ENCODE measurements at places on chromosomes 13 and 19.

DNA sequence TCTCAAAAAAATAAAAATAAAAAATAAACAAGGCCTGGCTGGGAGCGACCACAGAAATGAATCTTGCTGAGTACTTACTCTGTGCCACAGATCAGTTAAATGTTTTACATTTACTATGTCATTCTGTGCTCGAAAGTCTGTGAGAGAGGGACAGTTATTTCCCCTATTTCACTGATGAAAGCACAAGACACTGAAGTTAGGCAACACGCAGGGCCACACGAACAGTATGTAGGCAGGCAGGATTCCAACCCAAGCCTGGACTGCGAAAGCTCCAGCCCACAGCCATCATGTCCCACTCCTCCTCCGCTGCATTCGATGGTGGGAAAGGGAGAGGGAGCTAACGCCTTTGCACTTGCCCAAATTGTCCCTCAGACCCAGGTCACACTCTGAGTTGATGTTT, 34.2 kb downstream of the RUBCNL start:
- DNase-seq: no peak

- DNase-seq: no peak
These were observed 19.2 kb downstream of the SIGLEC8 start for GRCh38 chr19:51439021-51439465.

- DNase-seq: no peak
These were observed 1550.9 kb downstream of the PCDH9 start for GRCh38 chr13:65679240-65679639.

DNA sequence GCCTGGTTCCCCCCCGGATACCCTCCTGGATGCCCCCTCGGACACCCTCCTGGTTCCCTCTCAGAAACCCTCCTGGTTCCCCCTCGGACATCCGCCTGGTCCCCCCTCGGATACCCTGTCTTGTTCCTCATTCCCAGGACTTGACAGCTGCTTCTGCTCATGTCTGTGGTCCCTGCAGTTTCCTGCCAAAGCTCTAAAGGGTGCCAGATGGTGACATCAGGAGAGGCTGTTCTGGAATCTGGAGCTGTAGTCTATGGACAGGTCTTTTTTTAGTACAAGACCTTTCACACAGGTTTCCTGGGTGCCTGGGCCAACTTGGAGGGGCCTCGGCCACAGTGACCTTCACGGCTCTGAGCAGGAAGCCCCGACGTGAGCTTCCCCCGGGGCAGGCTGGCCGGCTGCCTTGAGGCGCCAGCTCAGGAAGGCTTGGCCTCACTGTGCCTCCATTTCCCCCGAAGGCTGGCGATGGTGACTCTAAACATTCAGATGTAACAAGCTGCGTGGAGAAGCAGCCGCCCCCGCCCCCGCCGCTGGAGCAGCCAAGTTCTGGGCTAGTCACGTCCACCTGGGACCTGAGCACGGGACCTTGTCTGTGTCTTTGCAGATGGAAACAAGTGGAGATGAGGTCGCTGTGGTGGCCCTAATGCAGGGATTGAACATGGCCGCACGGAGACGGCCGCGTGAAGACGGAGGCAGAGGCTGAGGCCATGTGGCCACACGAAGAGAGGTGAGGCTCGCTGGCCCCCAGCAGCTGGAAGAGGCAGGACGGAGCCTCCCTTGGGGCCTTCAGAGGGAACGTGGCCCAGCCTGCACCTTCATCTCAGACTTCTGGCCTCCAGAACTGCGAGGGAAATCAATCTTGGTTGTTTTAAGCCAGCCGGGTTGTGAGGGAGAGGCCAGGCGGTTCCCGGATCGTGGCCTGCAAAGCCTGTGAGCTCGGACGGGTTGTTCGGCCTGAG, 12.7 kb downstream of the SGTA start:
- DNase-seq: no peak

DNA sequence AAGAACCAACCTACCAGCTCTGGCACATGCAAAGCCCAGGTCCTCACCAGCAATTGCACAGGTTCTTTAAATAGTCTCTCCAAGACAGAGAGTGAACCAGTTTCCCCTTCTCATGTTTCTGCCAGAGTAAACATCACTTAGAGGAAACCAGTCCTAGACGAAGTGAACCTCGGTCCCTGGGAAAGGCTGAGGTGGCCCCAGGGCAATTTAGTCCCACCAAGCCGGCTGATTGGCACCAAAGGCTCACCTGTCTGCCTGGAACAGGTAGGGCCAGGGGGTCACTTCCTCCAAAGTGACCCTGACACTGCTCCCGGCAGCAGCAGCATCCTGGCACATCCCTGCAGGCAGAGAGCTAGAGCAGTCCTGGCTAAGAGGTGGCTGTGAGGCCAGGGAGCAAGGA, 122.9 kb upstream of the ZNF507 start:
- DNase-seq: no peak

- no peak for DNase-seq
These were observed 95.7 kb downstream of the SLC10A2 start for GRCh38 chr13:102970542-102970941.

DNA sequence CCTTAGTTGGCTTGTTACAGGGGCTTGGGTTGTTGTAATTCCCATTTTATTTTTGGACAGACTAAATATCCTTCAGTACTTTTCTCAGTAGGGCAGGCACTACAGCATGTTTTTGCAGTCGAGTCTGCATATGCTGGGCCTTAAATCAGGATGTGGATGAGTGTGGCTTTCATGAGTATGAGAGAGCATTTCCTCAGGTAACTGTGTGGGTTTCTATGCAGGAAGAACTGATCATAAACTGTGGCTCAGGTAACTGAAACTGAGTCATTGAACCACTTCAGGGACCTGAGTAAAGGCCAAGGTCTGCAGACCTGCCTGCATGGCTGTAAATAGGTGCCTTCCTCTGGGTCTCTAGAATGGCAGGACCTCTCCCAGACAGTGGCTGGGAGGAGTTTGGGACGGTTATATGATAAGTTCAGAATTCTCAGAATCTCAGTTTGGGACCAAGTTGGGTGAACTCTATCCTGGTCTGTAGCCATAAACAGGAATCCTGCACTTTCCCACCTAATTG, 112.1 kb downstream of the ZNF737 start:
- DNase-seq: no peak

DNA sequence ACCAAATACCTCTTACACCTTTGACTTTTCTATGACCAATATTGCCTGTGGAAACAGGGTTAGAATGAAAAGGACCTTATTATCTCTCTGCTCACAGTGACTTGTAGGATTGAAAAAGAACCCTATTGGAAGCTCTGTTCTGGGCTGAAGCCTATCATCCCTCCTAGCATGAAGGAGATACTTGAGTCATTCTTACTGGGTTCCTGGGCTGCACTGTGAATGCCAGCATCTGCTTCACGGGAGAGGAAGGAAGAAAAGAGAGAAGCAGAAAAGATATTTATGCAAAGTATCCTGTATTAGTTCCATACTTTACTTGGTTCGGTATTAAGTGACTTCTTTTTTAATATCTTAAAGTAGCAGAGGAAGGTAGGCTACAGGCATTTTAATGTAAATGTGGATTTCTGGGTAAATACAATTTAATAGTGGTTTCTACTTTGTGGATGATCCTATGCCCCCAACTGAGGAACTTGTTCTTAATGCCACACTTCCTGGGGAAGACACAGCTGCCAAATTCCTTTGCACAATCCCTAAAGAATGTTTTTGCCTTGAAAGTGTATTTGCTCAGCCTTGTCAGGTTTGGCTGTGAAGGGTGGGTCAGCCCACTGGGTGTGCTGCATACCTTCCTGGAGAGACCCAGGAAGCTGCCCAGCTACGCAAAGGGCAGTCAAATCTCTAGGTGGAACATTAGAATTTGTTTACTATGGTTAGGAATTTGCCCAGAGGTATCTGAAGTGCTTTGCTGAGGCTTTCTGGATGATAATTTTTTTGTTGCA, 13.7 kb upstream of the SCEL start:
- no peak for DNase-seq

DNA sequence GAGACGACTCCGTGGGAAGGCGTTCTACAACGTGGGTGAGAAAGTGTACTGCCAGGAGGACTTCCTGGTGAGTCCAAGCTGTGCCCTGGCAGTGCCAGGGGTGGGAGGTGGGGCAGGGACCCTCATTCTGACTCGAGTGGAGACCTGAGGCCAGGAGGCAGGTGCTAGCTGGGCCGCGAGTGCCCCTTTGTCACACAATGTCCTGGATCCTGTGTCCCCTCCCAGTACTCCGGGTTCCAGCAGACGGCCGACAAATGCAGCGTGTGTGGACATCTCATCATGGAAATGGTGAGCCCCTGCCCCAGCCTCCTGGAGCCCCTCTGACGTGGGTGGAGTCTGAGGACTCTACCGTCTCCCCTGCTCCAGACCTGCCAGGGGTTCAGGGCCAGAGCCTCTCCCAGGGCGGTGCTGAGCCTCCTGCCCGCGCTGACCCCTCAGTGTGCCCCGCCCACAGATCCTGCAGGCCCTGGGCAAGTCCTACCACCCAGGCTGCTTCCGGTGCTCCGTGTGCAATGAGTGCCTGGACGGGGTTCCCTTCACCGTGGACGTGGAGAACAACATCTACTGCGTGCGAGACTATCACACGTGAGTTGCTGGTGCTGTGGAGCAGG, 11.6 kb downstream of the WTIP start:
- no peak for DNase-seq

DNA sequence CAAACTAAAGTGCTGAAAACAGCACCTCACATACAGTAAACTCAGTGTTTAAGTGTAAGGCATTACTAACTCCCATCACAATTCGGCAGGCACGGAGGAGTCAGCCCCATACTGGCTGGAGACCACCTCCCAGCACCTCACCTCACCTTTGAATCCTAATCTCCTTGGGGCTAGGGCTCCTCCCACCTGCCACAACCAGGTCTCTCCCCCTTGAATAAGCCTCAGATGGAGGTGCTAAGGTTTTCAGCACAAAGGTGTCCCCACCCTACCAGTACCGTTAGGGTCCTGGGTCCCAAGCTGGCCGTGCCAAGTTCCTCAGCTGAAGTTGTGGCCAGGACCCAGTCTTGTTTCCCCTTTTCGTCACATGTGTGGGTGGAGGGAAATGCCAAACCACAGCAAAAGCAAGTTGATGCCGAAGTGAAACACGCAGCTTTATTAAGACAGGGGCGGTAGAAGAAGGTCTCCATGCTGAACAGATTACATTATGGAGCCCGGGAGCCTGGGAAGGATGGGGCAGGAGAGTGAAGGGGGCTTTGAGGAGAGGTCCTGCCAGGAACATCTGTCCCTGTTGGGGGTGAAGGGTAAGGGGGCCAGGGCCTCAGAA, at the start of gene IGFLR1:
IGFLR1 (minus strand) TSS at position 332 of the 604 bp plus-strand sequence. CDS start 1,272 bp downstream, outside the sequence.
- DNase-seq: no peak

DNA sequence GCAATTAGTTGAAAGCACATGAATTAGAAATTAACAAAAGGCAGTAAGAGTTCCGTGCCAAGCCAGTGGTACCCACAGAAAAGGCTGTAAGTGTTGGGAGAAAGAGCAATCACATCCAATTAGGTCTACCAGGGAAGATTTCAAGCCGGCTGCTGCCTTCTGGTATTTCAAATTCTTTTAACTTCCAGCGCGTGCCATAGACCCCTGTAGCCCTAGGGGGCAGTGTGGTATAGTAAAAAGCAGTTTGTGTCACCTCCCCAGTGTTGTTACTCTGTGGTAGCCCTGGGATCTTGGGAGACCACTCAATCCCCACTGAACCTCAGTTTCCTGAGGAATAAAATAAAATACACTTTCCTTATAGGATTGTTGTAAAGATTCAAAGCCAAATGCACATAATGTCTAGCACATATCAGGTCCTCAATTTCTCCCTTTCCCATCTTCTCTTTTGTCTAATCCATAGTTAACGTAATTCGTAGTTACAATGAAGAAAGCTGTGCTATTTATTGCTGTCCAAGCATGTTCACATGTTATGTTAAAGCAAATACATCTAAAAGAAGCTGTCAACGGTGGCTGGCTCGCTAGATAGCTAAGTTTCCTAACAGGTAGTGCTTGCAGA, 230.2 kb downstream of the TDRD3 start:
- DNase-seq: no peak

GRCh38 chr19:12757544-12758274, 6.1 kb downstream of the BEST2 start:
- peak; percentile 53 for DNase-seq

DNA sequence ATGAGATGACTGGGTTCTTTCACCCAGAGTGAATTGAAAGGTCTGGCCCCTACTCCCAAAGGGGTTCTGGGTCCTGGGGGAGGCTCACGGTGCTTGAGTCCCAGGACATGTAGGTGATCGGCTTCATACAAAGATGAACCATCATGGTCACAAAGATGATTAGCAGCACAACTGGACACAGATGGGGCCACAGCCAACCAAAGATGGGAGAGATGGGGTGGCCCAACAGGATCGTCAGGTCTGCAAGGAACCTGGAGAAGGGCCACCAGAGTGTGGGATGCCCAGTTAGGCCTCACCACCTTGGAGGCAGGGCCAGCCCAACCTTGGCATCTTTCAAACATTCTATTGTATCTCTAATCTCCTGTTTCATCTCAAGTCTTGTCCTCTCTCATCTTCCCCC, 34.5 kb downstream of the SLC6A16 start:
- no peak for DNase-seq

DNA sequence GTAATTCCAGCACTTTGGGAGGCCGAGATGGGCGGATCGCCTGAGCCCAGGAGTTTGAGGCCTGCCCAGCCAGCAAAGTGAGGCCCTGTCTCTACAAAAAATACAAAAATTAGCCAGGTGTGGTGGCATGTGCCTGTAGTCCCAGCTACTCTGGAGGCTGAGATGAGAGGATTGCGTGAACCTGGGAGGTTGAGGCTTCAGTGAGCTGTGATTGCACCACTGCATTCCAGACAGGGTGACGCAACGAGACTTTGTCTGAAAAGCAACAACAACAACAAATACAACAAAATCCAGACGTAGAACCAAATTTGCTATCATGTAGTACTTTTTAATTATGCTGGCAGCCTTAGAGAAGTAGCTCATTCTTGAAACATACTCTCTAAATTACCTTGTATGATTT, 277.1 kb downstream of the KLF5 start:
- DNase-seq: no peak

DNA sequence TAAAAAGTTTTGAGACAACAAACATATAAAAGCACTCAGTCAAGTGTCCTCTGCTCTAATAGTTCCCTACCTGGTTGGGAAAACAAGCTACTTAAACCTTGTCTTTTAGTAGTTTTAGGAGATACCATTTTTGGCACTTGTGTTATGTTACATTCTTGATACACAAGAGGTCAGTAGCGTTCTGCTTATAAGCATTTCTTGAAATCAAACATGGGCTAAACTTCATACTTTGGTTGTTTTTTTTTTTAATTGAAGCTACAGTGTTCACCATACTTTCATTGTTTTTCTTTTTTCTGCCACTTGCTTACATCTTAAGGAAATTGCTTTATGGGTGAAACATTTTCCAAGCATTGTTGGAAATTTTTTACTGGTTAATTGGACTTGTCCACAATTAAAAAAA, 12.9 kb downstream of the NHLRC3 start:
- no peak for DNase-seq

- no peak for DNase-seq
These were observed 39.2 kb downstream of the TSSK6 start for GRCh38 chr19:19475849-19476828.

- no peak for DNase-seq
These were observed 31.7 kb downstream of the DNAJC15 start for GRCh38 chr13:43054803-43055802.

- DNase-seq: no peak
These were observed 18.9 kb downstream of the SPINT2 start for GRCh38 chr19:38283271-38283670.

DNA sequence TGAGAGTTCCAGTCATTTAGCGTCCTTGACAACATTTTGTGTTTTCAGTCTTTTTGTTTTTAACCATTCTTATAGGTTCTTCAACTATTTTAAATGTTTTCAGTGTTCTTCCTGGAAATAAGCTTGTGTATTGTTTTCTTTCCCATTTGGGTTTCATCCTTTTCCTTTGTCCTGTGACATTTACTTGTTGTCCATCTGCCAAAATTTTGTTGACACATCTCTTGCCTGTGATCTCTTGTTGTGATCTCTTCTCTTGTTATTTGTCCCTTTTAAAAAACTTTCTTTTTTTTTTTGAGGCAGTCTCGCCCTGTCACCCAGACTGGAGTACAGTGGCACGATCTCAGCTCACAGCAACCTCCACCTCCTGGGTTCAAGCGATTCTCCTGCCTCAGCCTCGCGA, 96.5 kb downstream of the PDS5B start:
- DNase-seq: no peak

Measured in GM04504 (cell line).